ENCODE measurements at places on chromosomes 1 and 21. TPM values are rescaled to one million over a fixed set of nuclear protein-coding genes. Genes with fewer than 3 reads are reported as not detected.

Gene ANXA9
- 0.50 TPM for total RNA-seq

Gene LYPLAL1
- total RNA-seq = 74.7 TPM

Gene PDXK
- 127 TPM for total RNA-seq

Gene ARF1
- total RNA-seq = 150 TPM

Gene S100PBP
- total RNA-seq = 54.9 TPM

Gene OVAAL
- not detected for total RNA-seq

DNA sequence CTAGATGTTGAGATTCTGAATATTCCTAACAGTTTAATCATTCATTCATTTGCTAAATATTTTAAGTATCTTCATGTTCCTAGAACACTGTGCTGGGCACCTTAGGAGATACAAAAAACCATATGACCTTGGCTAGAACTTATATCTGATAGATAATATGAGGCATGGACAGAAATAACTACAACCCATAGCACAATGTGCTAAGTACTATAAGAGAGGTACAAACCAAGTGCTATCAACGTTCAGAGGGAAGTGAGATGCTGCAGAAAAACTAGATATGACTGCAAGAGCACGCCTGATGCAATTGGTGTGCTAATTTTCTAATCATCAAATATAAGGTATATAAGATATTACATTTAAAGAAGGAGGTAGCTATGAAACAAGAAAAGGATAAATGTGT is 10.7 kb downstream of the NMNAT2 start:
- DNase-seq = no peak

GRCh38 chr1:100927276-100927675 is 31.4 kb downstream of the SLC30A7 start:
- no peak for DNase-seq

- DNase-seq = no peak
These were observed 77.8 kb downstream of the TMEM53 start for GRCh38 chr1:44596511-44596910.

DNA sequence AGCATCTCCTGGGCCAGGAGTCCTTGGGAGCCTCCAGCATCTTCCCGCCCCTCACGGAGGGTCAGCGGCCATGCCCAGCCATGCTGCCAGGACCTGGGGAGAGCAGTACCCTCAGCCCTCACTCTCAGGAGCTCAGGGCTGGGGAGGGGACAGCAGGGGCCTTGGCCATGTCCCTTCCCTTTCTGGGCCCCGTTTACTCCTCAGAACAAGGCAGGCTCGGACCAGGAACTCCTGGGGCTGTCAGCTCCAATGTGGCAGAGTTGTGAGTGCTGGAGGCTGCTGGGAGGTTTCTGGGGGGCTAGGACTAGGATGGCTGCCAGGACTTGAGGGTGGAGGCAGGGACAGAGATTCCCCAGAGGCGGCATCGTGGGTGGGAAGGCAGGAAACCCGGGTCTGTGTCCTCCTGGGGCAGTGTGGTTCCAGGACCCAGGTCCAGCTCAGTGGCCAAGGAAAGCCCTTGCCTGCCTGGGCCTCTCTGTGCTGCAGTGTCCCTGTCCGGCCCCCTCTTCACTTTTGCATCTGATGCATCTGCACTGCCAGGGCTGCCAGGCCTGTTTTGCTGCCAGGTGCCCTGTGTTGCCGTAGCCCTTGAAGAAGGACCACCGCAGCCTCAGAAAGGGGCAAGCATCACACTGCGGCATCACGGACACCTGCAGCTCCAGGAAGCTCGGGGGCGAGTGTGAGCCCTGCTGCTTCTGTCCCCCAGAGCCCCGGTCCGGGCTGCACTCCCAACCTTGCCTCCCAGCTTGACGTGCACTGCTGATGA is 223.9 kb downstream of the CAMTA1 start:
- DNase-seq = no peak

DNA sequence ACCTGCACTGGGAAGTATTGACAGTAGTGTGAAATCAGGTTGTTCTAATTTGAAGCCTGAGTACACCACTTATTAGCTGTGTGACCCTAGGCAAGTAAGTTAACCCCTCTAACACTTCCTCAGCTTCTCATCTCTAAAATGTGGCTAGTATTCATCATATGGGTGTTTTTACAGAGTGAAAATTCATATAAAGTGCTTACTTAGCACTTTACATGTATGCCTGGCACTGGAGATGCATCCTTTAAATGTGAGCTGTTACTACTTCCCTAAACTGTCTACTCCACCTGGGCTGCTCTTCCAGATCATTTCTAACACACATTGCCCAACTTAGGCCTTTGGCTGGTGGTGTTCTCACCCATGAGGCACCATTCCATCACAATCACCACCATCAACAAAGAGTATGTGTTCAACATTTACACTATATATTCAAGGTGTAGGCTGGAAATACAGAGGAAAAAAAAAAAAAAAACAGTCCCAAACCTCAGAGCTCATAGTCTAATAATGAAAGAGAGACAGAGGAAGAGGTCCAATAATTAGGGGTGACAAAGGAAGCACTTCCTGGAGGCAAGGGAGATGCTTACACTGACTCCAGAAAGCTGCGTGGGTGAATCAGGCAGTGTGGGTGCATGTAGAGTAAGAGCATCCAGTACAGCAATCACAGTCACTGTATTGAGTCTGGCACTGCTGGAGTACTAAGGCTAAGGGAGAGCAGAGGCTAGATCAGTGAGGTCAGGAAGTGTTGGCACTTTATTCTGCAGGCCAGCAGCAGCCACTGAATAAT is 3.6 kb downstream of the STX6 start:
- DNase-seq = no peak

DNA sequence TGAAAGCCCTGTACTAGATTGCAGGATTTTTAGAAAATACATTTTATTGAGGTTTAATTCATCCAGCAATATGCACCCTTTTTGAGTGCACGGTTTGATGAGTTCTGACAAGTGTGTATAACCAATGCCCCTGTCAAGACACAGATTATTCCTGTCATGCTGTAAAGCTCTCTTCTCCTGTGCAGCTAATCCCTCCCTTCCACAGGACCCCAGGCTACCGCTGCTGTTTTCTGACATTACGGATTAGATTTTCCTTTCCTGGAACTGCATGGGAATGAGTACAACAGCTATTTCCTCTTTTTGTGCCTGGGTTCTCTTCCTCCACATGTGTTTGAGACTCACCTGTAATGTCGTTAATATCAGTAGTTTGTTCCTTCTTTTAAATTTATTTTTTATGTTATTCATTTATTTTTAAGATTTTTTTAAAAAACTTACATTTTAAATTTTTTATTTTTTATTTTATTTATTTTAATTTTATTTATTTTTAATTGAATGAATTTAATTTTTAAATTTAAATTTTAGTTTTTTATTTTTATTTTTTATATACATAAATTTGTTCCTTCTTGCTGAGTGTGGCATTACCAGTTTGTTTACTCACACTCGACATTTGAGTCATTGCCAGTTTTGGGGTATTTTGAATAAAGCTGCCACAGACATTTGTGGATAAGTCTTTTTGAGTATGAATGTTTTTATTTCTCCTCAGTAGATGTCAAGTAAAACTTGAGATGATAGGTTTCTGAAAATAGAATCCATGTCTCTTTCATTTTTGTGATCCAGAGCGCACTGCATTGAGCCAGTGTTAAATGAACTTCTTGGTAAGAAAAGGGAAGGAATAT is 79.0 kb upstream of the B3GALT5 start:
- DNase-seq = no peak

DNA sequence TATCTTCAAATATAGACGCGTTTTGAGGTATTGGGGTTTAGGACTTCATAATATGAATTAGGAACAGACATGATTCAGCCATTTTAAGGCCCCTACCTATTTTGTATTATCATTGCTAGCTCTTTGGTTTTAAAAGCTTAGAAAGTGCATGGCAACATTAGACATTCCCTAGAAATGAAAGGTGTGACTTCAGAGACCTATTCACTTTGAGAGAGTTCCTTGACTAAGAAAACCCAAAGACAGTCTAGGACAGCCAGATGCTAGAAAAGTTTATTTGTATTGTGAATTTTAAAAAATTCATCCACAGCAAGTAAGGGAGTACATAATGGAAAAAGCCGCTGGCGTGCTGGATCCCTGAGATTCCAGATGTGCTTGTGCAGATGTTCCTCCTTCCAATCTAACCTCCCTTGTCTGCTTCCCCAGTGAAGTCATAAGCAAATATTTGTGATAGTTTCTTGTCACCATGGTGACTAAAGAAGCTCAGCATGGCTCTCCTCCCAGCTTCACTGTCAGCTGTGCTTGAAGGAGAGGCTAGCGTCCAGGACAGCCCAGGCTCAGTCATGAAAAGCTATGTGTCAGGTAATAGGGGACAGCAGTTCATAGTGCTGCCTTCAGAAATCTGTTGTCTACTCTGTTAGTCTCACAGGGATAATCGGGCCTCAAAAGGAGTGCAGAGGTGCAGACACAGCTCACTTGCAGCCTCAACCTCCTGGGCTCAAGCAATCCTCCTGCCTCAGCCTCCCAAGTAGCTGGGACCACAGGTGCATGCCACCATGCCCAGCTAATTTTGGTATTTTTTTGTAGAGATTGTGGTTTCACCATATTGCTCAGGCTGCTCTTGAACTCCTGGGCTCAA is 34.8 kb downstream of the KPNA6 start:
- DNase-seq = peak; percentile 79

DNA sequence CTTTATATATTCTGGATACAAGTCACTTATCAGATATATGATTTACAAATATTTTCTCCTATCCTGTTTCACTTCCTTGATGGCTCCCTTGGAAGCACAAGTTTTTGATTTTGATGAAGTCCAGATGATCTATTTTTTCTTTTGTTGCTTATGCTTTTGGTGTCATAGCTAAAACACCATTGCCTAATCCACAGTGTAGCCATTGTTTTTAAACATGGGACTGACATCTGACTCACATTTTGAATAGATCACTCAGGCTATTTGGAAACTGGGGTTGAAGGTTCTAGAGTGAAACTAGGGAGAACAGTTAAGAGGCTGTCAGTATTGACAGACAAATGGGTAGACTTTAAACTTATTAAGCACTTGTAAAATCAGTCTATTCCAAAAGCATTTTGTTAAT is 16.6 kb downstream of the AK4 start:
- no peak for DNase-seq

- DNase-seq = no peak
These were observed 241.2 kb downstream of the RGS7 start for GRCh38 chr1:241115784-241116183.
